ENCODE measurements at places on chromosomes 4 and X.

GRCh38 chr4:99574530-99575324 lies at the start of gene MTTP:
MTTP (plus strand) TSS chr4:99574824; CDS start chr4:99574910, 86 bp downstream.
- no peak for DNase-seq

DNA sequence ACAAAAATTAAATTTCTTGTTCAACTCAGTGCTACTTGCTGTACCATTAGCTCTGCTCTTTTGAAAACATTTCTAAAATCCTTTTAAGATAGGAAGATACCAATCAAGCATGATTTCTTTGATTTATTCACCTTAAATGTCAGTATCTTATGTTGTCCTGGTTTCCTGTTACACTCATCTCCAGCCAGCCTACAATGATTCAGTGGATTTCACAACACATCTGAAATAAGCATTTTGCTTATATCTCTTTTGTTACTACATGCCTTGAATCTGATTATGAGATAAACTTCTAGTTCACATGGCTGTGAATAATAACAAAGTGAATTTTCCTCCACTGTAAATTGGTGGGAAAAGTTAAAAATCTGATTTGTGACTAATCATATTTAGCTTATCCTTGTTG lies 112.5 kb upstream of the BMP3 start:
- no peak for DNase-seq

- no peak for DNase-seq
Observed at GRCh38 chr4:48766131-48766792, 13.8 kb downstream of the FRYL start.

DNA sequence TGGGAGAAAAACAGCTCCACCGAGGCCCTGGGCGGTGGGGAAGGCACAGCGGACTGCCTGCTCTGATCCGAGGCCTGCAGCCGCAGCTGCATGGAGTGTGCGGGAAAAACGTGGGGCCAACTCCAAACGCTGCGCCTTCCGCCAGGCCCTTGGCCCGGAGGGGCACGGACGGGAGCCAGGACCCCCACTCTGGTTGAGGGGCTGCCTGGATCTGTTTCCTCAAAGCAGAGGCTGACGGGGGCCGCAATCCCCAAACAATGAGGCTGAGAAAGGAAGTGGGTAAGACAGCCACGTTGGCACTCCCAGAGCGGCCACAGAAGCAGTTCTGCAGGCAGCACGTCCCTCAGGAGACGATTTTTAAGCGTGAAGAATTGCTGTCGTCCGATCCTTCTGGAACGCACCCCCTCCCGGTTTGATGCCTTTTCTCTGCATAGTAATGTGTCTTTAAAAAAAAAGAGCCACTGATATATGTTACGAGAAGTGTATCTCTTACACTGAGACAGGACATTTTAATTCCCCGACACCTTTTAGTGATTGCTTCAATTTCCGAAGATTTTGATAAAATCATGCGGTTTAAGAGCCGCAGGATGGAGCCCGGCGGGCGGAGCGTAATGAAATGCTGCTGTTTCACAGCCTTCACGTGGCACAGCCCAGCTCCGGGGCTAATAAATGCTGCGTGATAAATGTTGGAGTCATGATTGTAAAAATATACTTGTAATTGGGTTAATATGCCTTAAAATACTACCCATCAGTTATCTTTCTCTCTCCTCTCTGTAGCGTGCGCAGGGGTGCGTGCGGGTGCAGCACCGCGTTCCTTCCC lies 85.7 kb downstream of the FAM53A start:
- DNase-seq: no peak

DNA sequence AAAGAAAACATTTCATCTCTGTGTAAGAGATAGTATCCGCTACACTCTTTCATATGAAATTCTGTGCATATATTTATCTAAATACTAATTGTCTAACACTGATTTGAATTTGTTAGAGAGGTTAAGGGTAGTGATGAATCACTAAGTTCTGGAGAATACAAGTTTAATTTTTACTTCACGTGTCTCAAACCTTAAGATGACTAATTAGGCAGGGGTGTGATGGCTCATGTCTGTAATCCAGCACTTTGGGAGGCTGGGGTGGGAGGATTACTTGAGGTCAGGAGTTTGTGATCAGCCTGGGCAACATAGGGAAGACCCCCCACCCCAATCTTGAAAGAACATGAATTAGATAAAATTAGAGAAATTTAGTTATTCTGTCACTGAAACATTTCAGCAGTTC lies 2241.9 kb downstream of the PCDH7 start:
- no peak for DNase-seq

GRCh38 chr4:110514889-110515479 lies 39.0 kb downstream of the ENPEP start:
- DNase-seq: no peak

GRCh38 chrX:46072791-46073190 lies 472.4 kb downstream of the ZNF674 start:
- DNase-seq: no peak

- no peak for DNase-seq
Observed at GRCh38 chr4:54281054-54281766, 52.1 kb downstream of the PDGFRA start.

GRCh38 chr4:186839122-186840037 lies 115.7 kb upstream of the FAT1 start:
- no peak for DNase-seq

DNA sequence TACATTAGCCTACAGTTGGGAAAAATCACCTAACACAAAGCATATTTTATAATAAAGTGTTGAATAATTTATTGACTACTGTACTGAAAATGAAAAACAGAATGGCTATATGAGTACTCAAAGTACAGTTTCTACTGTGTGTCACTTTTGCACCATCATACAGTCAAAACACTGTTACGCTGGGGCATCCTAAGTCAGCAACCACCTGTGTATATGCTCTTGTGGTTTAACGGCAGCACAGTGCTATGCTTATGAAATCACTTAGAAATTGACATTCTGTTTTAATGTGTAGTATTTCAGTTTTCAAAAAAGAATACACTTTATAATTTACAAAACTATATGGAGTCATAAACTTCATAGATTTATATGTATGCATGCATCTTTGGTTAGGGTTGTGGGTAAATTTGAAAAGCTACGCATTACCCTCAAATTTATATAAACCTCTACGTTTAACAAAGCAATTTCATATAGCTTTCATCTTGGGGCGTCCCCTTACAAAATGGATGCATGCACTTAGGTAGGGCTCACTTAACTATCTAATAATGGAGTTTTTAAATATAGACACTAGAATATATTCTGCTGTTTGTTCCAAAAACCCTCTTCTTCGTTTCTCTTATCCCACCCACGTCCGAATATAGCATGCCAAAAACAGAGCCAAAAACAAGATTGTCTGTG lies 690 bp upstream of the NEIL3 start:
- no peak for DNase-seq

GRCh38 chr4:186536285-186536684 lies 19.1 kb downstream of the MTNR1A start:
- no peak for DNase-seq

GRCh38 chr4:111879539-111879938 lies 265.7 kb upstream of the FAM241A start:
- no peak for DNase-seq

DNA sequence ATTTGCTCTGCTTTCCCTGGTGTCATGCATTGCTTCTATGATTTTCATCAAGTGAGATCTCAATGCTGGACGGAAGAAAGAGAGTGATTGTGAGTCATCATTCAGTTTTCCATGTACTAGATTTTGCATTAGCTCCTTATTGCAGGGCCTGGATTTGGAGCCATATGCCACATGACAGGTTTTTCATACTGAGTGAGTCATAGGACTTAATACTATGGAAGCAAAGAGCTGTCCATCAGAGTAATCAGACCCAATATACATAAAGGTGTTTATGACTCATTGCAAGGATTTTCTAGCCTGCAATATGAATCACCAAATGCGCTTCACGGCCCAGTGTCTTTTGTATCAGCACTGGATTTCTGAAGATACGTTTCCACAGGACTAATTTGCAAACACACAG lies 11.2 kb upstream of the TFDP3 start:
- DNase-seq: no peak

- no peak for DNase-seq
Observed at GRCh38 chr4:9999956-10000561, 21.2 kb downstream of the SLC2A9 start.

Data from activated CD8-positive, alpha-beta memory T cell treated with anti-CD3 and anti-CD28 coated beads for 1 hour (primary cell).